ENCODE measurements at places on chromosomes 12 and 14. TPM values are rescaled to one million over a fixed set of nuclear protein-coding genes. Genes with fewer than 3 reads are reported as not detected.

SLC25A47 gene
- total RNA-seq, result not detected

DNA sequence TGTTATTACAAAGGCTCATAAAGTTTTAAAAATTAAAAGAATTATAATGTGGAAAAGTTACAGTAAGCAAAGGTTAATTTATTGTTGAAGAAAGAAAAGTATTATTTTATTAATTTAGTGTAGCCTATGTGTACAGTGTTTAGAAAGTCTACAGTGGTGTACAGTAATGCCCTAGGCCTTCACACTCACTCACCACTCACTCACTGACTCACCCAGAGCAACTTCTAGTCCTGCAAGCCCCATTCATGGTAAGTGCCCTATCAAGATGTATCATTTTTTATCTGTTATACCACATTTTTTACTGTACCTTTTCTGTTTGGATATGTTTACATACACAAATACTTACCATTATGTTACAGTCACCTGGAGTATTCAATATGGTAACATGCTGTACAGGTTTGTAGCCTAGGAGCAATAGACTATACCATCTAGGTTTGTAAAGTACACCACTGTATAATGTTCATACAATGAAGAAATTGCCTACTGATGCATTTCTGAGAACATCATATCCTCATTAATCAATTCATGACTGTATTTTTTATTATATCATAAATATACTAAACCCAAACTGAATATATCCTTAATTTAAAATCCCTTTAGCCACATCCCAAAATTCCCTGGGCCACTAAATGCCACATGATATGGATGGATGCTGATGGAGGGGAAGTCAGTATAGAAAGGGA is 43.6 kb upstream of the NID2 start:
- DNase-seq, result peak; percentile 66

PLEKHD1 gene
- total RNA-seq, result not detected

GRCh38 chr14:85042301-85042700 is 487.6 kb upstream of the FLRT2 start:
- no peak for DNase-seq

DNA sequence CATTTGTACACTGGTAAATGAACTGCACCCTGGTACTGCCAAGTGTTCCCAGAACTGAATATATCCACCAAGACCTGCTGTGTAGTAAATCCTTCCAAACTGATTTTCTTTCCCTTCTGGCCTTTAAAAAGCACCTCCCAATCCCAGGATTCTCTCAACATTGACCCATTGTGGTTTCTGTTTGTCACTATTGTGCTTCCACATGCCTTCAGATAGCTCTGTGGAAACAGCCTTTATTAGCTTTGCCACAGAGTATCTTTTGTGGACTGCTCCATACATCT is 949 bp upstream of the KIF21A start:
- DNase-seq, result peak; percentile 8

SLCO1C1 gene
- not detected for total RNA-seq

DNA sequence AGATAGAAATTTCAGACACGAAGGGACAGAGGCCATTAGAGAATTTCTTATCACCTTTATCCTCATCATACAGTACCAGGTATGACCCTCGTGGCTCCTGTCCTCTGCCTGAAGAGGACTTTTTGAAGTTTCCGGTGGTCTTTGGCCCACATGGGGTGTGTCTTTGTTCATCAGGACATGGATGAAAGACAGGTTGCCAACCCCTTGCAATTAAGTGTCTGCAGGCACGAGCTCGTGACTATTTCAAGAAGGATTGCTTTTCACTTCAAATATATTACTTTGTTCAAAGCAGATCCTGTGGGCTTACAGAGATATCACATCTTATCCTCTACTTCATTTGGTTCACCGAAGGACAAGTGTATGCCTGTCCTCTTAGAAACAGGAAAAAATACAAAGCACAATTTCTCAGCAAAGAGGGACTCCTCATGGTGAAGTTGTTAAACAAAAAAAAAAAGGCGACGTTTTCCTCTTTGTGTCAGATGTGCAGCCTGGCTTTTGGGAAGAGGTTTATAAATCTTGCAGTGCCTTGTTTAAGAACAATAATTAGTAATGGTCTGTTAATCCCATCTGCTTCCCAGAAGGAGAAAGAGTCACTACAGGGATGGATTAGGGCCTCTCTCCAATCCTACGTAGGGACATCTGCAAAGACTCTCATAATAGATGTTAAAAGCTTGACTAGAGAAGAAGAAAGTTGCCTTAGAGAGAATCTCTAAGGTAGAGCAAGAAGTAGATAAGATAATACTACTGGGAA is 13.5 kb upstream of the FAM234B start:
- no peak for DNase-seq

DNA sequence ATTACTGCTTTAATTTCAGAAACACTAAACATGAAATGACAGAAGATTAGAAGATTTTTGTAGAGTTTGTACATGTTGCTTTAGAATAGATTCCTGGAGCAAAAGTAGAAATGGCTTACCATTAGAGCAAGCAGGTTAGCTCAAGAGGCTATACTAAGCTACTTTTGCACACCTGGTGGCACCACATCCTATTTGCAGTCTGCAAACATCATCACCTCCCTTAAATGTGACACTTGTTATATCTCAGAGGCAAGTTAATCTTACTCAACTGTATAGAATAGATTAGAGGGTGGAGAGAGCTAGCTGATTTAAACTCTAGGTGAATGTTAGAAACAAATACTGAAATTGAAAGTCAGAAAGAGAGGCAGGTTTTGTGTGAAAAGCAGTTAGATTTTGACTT is 30.7 kb upstream of the OR4E1 start:
- DNase-seq, result no peak

- DNase-seq, result no peak
These were observed 6.7 kb downstream of the KRT7 start for GRCh38 chr12:52239767-52240166.

GRCh38 chr12:59937148-59937547 is 341.3 kb downstream of the SLC16A7 start:
- no peak for DNase-seq

GRCh38 chr14:64218344-64219240 is 75.6 kb downstream of the ESR2 start:
- no peak for DNase-seq

FOXG1 gene
- total RNA-seq, result 1.8 TPM

Data from Daoy (cell line).